ENCODE measurements at places on chromosomes 4 and X. TPM values are rescaled to one million over a fixed set of nuclear protein-coding genes. Genes with fewer than 3 reads are reported as not detected.

ARHGAP4 gene
- 47.0 TPM for total RNA-seq

SLITRK2 gene
- total RNA-seq = not detected

ETNPPL gene
- not detected for total RNA-seq

- H3K4me1 ChIP-seq = no peaks in the 10 kb centered on the region
- H3K36me3 ChIP-seq = no peaks in the 10 kb centered on the region
- H3K27me3 ChIP-seq = no peaks in the 10 kb centered on the region
- H3K27ac ChIP-seq = no peak overlapping the region
Observed at GRCh38 chr4:52015366-52015765, 4.8 kb downstream of the LRRC66 start.

- no peaks in the 10 kb centered on the region for H3K4me1 ChIP-seq
- no peak overlapping the region for H3K4me3 ChIP-seq
- no peaks in the 10 kb centered on the region for H3K27me3 ChIP-seq
Observed at GRCh38 chrX:47166126-47166525, 21.1 kb downstream of the RBM10 start.

DNA sequence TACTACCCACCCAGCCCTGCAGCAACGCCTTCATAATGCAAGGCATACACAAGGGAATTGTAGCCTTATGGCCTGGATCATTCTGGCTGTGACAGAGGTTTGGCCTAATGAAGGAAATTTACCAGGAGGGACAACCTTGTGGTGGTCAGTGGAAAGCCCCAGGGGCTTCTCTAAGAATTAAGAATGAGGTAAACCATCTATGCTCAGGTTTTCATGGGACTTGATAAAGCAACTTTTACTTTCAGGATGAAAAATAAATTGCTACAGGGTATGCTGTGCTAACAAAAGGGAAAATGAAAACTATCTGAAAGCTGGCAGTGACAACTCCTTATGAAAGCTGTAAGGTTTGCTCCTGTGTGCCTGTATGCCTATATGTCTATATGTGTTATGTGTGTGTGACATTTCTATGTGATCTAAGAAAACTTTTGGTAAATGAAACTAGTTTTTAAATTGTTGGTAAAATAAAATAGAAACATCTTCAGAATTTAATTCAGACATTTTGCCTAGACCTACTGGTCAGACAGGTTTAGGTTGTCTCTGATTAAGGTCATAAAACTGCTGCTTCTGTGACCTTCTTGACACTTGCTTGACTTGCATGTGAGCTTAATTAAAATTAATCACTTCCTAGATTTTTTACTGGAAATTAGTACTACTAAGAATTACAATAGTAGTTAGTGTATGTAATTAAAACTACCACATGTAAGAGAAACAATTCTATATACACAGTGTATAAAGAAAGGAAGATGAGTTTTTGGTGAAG, 19.9 kb upstream of the TXK start:
- H3K27ac ChIP-seq = no peak overlapping the region
- no peak for DNase-seq
- no peaks in the 10 kb centered on the region for H3K4me1 ChIP-seq
- peaks cover 17% of the 10 kb centered on the region for H3K36me3 ChIP-seq

GRCh38 chr4:137934911-137935310, 307.2 kb downstream of the SLC7A11 start:
- H3K27ac ChIP-seq = no peak overlapping the region
- H3K4me3 ChIP-seq = no peak overlapping the region
- H3K27me3 ChIP-seq = no peaks in the 10 kb centered on the region
- no peak for DNase-seq
- no peaks in the 10 kb centered on the region for H3K36me3 ChIP-seq
- H3K4me1 ChIP-seq = no peaks in the 10 kb centered on the region

- no peaks in the 10 kb centered on the region for H3K36me3 ChIP-seq
- no peak overlapping the region for H3K4me3 ChIP-seq
- no peaks in the 10 kb centered on the region for H3K4me1 ChIP-seq
- DNase-seq = no peak
- no peaks in the 10 kb centered on the region for H3K27me3 ChIP-seq
- no peak overlapping the region for H3K27ac ChIP-seq
Observed at GRCh38 chr4:6441758-6442157, 30.7 kb downstream of the PPP2R2C start.

DNA sequence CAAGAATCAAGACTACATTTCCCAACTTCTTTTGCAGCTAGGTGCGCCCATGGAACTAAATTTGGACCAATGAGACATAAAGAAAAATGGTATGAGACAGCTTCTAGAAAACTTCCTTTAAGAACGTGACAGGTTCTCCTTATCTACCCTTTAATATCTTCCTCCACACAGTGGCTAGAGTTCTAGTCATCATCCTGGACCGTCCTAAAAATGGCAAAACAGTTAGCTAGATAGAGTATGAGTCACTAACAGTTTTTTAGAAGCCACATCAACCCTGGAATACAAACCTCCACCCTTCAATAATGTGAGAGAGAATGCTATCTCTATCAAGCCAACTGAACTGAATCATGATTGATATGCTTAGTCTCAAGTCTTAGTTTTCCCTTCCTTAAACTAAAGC, 267.9 kb upstream of the SLC7A11 start:
- H3K4me3 ChIP-seq = no peak overlapping the region
- no peak for DNase-seq
- H3K27ac ChIP-seq = no peak overlapping the region
- H3K4me1 ChIP-seq = no peaks in the 10 kb centered on the region
- H3K27me3 ChIP-seq = no peaks in the 10 kb centered on the region

DNA sequence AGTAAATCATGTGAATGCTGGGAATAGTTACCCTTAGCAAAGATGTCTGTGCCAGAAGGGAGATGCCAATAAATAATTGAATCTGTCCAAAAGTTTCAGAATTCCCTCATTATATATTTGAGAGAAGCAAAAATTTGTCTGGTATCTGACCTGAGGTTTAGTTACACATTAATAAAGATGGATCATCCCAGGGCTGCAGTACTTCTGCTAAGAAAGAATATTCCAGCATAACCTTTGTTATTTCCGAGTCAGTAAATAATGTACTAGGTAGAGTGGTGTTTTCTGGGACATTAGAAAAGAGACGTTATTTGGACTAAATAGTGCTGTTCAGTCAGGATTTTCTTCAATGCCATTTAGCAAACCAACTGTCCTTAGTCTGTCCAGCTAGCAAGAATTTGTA, 26.4 kb downstream of the ADD1 start:
- H3K27ac ChIP-seq = no peak overlapping the region
- no peak overlapping the region for H3K4me3 ChIP-seq
- no peaks in the 10 kb centered on the region for H3K36me3 ChIP-seq
- DNase-seq = no peak
- H3K27me3 ChIP-seq = no peaks in the 10 kb centered on the region
- peaks cover 5% of the 10 kb centered on the region for H3K4me1 ChIP-seq

DNA sequence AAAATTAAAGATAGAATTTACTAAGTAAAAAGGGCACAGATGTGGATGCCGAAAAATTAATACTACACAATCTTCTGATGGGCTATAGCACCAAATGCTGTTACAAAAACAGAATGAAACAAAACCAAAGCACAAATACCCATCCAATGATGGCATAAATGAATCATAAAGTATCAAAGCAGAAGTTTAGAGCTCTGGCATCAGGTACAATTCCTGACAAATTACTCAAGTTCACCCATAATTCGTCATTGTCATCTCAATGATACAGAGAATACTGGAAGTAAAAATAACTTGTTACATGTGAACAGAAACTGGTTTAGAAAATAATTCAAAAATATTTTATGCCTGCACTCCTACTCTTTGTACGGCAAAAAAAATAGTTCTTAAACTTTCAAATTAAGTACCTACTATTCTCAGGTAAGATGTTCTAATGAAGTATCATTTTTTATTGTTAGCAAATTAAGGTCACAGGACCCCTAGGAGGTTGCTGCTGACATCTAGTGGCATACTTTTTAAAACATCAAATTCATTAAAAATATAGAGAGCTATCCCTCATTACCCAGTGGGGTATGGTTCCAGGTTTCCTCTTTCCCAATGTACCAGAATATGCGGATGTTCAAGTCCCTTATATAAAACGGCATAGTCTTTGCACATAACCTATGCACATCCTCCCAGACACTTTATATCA, 126.1 kb downstream of the INPP4B start:
- H3K4me1 ChIP-seq = peaks cover 16% of the 10 kb centered on the region
- peak; percentile 65 for DNase-seq
- H3K4me3 ChIP-seq = no peak overlapping the region
- H3K27ac ChIP-seq = peak overlapping the region; percentile 64

DNA sequence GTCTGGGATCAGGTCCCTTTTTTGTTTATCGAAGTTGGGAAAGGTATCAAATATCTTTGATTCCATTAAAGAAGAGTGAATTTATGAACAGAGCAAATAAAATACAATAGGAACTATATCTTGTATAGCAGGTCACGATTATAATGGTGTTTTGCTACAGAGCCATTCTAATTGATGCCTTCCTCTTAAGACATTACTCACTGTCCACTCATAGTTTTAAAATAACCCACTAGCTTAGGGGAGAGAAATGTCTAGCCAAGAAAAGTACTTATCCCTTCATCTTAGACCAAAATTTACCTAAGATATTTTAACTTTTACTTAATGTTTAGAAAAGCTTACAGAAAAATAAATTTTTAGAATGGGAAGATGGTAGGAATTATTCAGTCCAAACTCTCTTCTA, 112.0 kb upstream of the PABPC4L start:
- no peaks in the 10 kb centered on the region for H3K4me1 ChIP-seq
- no peak overlapping the region for H3K4me3 ChIP-seq
- no peaks in the 10 kb centered on the region for H3K36me3 ChIP-seq
- DNase-seq = no peak

- no peak overlapping the region for H3K4me3 ChIP-seq
- no peak overlapping the region for H3K27ac ChIP-seq
- H3K36me3 ChIP-seq = no peaks in the 10 kb centered on the region
- H3K27me3 ChIP-seq = peaks cover 7% of the 10 kb centered on the region
Observed at GRCh38 chr4:42371305-42372252, 25.7 kb upstream of the SHISA3 start.

GRCh38 chr4:71595576-71596108, 188.2 kb downstream of the GC start:
- no peaks in the 10 kb centered on the region for H3K36me3 ChIP-seq
- no peak overlapping the region for H3K4me3 ChIP-seq
- no peak for DNase-seq
- no peaks in the 10 kb centered on the region for H3K27me3 ChIP-seq

DNA sequence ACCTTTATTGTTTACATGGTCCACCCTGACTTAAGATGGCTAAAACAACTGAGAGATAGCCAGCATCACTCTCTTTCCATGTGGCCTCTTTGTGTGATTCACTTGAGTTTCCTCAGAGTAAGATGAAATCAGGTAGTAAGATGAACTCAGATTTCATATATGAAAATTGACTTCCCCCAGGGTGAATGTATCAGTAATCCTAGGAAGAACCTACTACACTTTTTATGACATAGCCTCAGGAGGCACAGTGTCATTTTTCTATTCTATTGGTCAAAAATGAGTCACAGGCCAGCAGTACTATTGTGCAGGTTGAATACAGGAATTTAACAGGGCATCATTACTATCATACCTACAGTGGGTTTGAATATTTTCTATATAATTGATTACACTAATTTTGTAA, 14.6 kb upstream of the SULT1E1 start:
- no peaks in the 10 kb centered on the region for H3K4me1 ChIP-seq
- H3K4me3 ChIP-seq = no peak overlapping the region
- no peak for DNase-seq
- no peaks in the 10 kb centered on the region for H3K36me3 ChIP-seq

GRCh38 chr4:147582386-147583060, 34.7 kb upstream of the TMEM184C start:
- no peak overlapping the region for H3K4me3 ChIP-seq
- peak overlapping the region; percentile 58 for H3K27ac ChIP-seq
- peaks cover 32% of the 10 kb centered on the region for H3K4me1 ChIP-seq
- H3K27me3 ChIP-seq = no peaks in the 10 kb centered on the region

- peak overlapping the region; percentile 58 for H3K27ac ChIP-seq
- H3K27me3 ChIP-seq = no peaks in the 10 kb centered on the region
- peak; percentile 80 for DNase-seq
- no peaks in the 10 kb centered on the region for H3K36me3 ChIP-seq
- H3K4me1 ChIP-seq = peaks cover 15% of the 10 kb centered on the region
Observed at GRCh38 chr4:2745981-2746806, 9.9 kb downstream of the TNIP2 start.

DNA sequence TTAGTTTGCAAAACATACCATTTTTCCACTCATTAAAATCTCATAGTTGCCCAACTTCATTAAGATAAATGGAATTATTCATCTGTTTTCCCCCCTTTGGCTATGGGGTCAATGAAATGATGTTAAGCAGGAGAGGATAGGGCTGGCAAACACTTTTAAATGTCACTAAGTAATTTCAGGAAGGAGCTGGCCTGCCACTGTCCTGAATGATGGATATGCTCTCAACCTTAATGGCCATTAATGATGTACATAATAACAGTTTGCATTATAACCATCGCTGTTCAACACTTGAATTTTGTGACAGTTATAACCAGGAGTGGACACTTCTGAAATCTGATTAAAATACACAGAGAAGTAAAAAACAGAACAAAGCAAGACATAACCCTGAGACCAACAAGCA, 77.2 kb downstream of the C4orf51 start:
- H3K27ac ChIP-seq = no peak overlapping the region
- H3K4me1 ChIP-seq = no peaks in the 10 kb centered on the region
- DNase-seq = no peak
- H3K27me3 ChIP-seq = no peaks in the 10 kb centered on the region
- no peaks in the 10 kb centered on the region for H3K36me3 ChIP-seq

- H3K4me1 ChIP-seq = peaks cover 22% of the 10 kb centered on the region
- H3K27me3 ChIP-seq = no peaks in the 10 kb centered on the region
- no peaks in the 10 kb centered on the region for H3K36me3 ChIP-seq
- H3K27ac ChIP-seq = peak overlapping the region; percentile 62
- DNase-seq = peak; percentile 62
- peak overlapping the region; percentile 63 for H3K4me3 ChIP-seq
Observed at GRCh38 chr4:22515145-22515887, 550 bp downstream of the ADGRA3 start.

DNA sequence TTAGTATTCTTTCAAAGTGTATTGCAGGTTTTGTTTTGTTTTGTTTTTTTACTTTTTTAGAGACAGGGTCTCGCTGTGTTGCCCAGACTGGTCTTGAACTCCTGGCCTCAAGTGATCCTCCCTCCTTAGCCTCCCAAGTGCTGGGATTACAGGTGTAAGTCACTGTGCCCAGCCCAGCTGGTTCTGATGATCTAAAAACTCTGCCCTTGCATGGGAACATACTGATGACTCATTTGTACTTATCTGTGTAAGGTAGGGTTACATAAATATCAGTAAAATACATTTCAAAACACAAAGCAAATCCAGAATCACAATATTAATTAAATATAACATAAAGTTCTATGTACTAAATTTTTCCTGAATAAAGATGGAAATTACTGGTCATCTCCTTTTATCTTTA, 7.4 kb upstream of the SLC9B1 start:
- DNase-seq = no peak
- H3K36me3 ChIP-seq = no peaks in the 10 kb centered on the region
- no peak overlapping the region for H3K4me3 ChIP-seq
- H3K27me3 ChIP-seq = no peaks in the 10 kb centered on the region

GRCh38 chr4:78784236-78784865, 8.2 kb downstream of the BMP2K start:
- H3K36me3 ChIP-seq = no peaks in the 10 kb centered on the region
- DNase-seq = no peak
- no peak overlapping the region for H3K4me3 ChIP-seq
